ENCODE measurements at places on chromosomes 13 and 19.

DNA sequence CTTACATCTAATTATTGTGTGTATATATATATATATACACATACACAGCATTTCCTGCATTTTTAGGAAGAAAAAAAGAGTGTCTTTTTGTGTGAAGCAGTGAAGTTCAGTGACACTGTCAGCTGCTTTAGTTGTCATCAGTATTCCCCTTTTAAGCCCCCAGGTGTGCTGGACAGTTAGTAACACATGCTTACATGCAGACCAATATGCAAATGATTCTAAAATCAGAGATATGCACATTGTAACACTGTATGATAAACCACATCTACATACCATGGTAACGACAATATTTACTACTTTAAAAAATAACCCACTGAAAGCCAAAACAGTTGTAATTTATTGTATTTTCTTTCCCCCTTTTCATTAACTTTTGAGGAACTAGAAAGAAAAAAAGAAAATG is 16.8 kb downstream of the LHFPL6 start:
- no peak for DNase-seq

DNA sequence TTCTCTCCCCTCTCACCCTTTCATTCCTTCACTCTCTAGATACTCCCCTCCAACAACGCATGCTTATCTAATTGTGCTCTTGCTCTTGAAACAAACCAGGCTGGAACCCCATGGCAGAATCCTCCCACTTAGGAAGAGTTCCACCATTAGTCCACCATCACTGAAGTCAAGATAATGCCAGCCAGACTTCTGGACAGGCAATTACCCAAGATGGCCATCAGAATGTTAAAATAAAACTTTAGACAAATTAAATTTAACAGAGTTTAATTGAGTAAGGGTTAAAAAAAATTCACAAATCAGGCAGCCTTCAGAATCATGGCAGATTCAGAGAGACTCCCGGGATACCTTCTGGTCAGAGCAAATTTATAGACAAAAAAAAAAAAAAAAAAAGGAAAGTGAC is 221.5 kb downstream of the LHFPL6 start:
- DNase-seq, result no peak

GRCh38 chr13:43044720-43045301 is 21.4 kb downstream of the DNAJC15 start:
- no peak for DNase-seq

DNA sequence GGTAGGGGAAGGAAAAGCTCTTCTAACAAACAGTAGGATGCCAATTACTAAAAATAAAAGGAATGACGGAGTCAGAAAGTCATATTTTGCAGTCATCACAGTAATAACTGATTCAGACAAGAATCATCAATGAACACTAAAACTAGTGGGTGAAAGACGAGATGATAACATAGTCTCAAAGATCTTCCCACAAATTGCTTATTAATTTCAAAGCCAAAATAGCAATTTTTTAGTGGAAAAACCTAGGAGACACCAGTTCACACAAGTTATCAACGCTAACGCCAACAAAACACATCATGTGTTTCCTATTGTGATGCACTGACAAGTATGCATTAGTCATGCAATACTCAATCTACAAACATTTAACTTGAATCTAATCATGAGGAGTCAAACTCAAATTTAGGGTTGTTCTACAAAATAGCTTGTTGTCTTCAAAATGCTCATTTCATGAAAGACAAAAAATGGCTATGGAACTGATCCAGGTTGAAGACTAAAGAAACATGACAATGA is 18.6 kb downstream of the ZNF233 start:
- DNase-seq, result no peak

- no peak for DNase-seq
These were observed 10.2 kb downstream of the PPP1R37 start for GRCh38 chr19:45103156-45103507.

- DNase-seq, result no peak
These were observed 102.3 kb downstream of the STOML3 start for GRCh38 chr13:38888309-38888708.

GRCh38 chr19:4454747-4455718 is 2.6 kb downstream of the UBXN6 start:
- no peak for DNase-seq

GRCh38 chr13:47908197-47908902 is 92.7 kb downstream of the SUCLA2 start:
- no peak for DNase-seq

GRCh38 chr19:30679789-30680188 is 307.6 kb downstream of the ZNF536 start:
- no peak for DNase-seq

DNA sequence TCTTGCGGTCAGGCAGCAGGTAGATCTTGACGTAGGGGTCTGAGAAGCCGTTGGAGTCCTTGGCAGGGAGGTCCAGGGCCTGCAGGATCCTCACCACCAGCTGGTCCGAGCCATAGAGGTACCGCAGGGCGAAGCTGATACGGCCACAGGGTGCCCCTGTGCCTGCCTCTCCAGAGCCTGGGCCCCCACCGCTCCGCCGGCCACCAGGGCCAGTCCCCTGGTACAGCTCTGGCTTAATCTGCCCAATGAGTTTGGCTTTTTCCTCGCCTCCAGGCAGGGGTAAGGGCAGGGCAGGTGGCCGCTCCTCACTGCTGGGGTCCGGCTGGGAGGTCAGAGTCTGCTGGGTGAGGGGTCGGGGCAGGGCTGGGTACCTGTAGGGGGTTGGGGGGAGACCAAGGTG is 9.9 kb downstream of the SYT3 start:
- DNase-seq, result no peak

GRCh38 chr13:106819413-106820180 is 251.7 kb upstream of the ARGLU1 start:
- no peak for DNase-seq

GRCh38 chr13:26052337-26052736 is 521 bp upstream of the SHISA2 start:
- no peak for DNase-seq

GRCh38 chr13:99982036-99982730 is 599 bp downstream of the ZIC2 start:
- no peak for DNase-seq

GRCh38 chr19:19570571-19570970 is 32.5 kb downstream of the CILP2 start:
- no peak for DNase-seq

DNA sequence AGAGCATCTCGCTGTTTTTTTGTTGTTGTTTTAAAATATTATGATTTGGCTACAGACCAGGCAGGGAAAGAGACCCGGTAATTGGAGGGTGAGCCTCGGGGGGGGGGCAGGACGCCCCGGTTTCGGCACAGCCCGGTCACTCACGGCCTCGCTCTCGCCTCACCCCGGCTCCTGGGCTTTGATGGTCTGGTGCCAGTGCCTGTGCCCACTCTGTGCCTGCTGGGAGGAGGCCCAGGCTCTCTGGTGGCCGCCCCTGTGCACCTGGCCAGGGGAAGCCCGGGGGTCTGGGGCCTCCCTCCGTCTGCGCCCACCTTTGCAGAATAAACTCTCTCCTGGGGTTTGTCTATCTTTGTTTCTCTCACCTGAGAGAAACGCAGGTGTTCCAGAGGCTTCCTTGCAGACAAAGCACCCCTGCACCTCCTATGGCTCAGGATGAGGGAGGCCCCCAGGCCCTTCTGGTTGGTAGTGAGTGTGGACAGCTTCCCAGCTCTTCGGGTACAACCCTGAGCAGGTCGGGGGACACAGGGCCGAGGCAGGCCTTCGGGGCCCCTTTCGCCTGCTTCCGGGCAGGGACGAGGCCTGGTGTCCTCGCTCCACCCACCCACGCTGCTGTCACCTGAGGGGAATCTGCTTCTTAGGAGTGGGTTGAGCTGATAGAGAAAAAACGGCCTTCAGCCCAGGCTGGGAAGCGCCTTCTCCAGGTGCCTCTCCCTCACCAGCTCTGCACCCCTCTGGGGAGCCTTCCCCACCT is 183.3 kb downstream of the KDM4B start:
- no peak for DNase-seq

DNA sequence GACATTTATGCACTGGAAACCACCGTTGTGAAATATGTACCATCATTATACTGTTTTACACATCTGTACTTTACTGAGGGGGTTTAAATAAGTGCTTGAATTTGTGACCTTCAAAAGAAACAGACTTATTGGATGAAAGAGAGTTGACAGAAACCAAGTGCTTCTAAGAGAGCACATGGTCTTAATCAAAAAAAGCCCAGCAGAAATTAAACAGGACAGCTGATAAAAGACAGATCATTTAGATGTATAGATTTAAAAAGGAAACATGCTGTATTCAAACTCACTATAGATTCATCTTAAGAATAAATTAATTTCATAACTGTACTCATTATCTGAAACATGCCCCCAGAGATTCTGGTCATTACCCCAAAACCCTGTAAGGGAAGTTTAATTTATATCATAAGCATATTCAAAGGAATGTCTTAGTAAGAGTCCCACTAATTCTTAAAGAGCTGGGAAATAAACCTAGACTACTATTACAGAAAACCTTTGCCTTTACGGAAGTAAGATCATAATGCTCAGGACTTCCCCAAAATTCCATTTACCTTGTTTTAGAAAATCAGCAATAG is 421.8 kb downstream of the DCT start:
- no peak for DNase-seq

DNA sequence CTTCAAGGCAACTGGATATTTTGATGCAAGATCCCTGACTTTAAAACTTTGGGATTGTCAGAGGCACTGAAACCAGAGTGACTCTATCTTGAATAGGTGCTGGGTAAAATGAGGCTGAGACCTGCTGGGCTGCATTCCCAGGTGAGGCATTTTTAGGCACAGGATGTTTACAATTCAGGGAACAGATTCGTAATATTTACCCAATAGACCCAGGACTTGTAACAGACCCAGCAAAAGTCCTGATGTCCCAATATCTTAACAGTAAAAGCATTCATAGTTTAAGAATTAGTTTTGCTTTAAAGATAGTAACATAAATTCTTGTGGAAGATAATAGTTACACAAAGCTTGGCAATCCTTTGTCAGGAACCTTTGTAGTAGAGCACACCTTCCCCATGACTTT is 166.2 kb downstream of the FGF14 start:
- DNase-seq, result no peak

DNA sequence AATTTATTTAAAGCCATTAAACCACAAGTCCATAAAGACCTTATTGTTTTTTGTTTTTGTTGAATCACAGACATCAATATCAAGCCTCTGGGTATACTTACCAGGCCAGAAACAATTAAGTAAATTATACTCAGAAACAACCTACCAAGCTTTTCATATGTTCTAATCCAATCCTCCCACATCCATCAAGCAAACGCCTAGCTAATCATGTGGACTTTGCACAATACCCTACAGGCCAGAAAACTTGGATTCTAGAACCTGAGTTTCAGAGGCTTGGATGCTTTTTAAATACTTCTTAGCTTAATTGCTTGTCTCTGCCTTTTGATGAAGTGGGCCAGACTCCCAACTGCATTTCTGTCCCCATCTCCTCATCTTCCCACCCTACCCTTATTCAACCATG is 39.9 kb downstream of the TGDS start:
- DNase-seq, result no peak

- DNase-seq, result no peak
These were observed 1704.7 kb downstream of the SLITRK5 start for GRCh38 chr13:89375839-89376238.

DNA sequence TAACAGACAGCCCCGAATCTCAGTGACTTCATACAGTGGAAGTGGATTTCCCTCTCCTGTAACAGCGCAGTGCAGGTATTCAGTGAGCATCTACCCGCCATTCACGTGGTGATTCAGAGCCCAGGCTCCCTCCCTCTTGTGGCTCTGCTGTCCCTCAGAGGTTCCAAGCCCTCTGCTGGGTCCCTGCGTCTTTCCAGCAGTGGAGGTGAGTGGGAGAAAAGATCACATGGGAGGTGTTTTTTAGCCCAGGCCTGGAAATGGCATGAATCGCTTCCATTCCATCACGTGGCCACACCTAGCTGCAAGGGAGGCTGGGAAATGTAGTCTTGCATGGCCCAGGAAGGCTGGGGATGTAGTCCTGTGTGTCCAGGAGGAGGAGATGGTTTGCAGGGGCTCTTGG is 61.4 kb downstream of the DPF1 start:
- no peak for DNase-seq

DNA sequence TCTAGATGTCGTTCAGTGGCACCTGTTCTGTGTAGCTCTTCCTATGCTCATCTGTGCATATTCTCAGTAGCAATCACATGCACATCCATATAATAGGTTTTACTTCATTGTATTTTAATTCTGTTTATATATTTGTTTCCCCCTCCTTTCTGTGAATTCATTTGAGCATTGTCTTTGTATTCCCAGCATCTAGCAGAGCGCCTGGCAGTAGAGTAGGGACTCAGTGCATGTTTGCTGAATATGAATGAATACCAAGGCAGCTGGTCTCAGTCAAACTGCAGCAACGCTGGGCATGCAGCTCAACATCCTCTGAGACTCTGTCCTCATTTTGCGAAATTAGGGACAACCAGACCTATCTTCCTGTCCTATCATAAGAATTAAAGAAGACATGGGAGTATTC is 330.1 kb downstream of the SPRY2 start:
- DNase-seq, result no peak

All from heart right ventricle (tissue), 16 donors.